ENCODE measurements at places on chromosomes 4 and X.

DNA sequence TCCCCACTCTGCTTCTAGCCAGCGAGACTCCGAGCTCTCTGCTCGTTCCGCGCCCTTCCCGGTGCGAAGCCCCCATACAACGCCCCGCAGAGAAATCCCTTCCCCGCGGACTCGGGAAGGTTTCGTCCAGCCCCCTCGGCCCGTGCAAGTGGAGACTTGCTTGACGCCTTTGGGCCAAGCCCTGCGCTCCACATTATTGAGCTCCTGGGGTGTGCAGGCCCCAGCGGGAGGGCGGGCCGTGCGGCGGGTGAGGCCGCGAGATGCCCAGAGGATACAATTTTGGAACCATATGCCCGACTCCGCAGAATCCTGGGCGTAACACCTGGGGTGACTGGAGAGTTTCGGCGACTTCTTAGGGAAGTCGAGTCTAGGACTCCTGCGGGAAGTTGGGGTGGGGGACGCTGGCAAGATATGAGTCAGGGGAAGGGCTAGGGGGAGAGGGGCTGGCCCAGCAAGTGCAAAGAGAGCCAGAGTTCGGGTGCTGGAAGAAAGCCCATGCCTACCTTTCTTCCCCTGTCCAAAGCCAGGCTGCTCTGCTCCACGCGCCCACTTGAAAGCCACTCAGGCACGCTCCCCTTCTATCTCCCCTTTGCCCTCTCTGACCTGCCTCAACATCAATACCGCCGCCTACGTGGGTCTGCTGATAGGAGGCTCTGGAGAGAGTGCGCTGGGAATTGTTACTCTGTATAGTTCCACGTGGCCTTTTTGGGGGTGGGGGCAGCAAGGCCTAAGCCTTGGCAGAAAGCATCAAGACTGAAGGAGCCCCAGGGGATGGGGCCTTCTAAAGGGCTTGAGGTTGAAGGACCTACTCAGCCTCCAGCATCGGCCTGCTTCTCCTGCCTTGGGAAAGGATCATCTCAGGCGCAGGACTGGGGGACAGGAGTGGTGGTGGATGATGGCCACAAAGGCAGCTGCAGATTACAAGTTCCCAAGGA, 1.2 kb upstream of the ELF4 start:
- DNase-seq: no peak

GRCh38 chr4:14608630-14609029, 393.7 kb upstream of the CPEB2 start:
- no peak for DNase-seq

DNA sequence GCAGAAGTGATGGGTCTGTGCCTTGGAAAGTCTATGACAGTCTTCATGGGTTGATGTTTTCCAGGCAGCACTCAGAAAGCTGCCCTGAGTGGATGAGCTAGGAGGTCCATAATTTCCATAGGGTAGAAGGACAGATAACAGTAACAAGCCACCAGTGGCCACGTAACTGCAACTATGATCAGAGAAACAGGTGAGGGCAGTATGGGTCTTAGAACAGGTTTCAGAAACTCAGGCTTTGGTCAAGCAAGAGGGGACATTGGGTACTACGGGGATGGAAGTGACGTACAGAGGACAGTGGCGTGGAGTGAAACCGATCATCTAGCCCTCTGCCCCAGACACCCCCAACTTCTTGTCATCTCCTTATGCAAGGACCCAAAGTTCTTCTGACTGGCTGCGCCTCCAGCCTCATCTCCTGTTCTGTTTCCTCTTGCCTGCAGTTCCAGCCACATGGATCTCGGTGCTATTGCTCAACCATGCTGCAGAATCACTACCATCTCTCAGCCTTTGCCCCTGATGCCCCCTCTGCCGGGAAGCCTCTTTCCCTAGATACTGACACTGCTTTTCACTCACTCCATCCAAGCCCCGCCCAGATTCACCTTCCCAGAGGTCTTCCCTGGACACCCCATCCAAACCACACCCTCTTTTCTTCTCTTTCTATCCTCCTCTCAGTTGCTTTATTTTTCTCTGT, 123.4 kb downstream of the MFAP3L start:
- DNase-seq: no peak

GRCh38 chr4:161404346-161405110, 759.3 kb downstream of the FSTL5 start:
- DNase-seq: no peak

GRCh38 chr4:183356931-183357675, 34.9 kb upstream of the CLDN24 start:
- DNase-seq: no peak

DNA sequence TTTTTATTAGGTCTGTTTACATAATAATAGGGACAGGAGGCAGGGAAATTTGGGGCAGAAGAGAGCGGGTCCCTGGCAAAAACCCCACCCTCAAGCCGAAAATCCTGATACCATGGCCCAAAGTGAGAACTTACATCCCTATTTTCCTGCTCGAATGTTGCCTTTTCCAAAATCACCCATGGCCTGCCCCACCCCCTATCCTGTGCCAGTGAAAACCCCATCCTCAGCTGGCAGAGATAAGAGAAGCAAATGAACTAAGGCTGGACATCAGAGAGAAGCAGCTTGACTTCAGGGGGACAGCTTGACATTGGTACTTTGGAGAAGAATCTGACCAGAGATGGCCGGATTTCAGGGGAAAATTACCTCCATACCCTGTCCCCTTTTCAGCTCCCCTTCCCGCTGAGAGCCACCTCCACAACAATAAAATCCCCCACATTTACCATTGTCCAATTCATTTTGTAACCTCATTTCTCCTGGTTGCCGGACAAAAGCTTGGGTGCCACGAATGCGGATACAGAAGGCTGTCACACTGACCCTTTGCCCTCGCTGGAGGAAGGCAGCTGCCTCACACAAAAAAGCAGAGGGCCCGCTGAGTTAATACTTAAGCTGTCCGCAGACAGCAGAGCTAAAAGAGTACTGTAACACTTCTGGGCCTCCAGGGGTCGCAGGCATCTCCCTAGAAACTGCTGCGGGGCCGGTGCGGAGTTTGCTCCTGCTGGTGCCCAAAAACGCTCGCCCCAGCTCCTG, 196.2 kb downstream of the SNCA start:
- DNase-seq: peak; percentile 70

DNA sequence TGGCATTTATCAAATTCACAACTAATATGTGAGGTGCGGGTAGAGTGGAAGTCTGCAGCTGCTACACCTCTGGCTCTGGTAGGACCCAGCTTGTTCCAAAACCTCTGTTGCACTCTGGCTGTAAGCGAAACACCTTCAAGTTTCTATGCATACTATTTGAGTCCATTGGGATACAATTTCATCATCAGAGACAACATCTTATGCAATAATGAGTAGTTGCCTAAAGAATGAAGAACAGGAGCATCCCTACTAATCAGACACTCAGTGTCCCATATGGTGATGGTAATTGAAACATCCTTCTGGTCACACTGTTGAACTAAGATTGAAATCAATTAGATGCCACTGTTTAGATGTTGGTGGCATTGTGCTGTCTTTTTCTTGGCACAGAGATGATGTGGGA, 178.4 kb downstream of the MGST2 start:
- no peak for DNase-seq

DNA sequence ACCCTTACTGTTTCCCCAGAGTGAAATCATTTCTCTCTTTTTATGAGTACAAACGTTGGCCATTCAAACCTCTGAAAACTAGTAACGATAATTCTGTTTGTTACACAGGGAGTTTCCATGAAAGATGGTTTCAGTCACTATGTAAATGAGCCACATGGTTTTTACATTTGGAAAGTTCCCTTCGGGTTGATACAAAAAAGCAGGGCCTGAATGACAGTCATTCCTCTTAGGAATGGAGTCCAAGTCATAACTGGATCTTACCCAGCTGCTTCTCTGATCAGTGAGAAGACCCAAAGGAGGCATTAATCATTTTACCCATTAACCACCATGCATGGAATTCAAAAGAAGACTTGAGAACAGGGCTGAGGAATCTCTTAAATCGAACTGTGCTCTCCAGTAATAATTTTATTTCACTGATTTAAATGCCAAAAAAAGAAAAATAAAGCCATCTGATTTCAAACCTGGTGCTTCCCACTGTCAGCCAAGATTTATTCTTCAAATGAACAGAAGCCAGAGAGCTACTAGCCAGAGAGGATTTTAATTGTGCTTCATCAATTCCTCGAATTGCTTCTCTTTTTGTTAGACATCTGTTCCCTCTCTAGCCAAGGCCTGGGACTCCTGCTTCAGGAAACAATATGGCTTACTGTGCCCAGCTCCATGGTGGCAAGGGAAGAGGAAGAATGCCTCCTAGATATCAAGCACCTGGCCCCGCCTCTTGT, 3.2 kb downstream of the SOWAHB start:
- no peak for DNase-seq

GRCh38 chrX:154515966-154516655, at the start of gene FAM3A:
FAM3A (minus strand) TSS chrX:154516232; CDS start chrX:154515772, 460 bp downstream.
- peak; percentile 92 for DNase-seq

- peak; percentile 7 for DNase-seq
Measured at GRCh38 chr4:113901994-113902787, 77.3 kb downstream of the ARSJ start.

DNA sequence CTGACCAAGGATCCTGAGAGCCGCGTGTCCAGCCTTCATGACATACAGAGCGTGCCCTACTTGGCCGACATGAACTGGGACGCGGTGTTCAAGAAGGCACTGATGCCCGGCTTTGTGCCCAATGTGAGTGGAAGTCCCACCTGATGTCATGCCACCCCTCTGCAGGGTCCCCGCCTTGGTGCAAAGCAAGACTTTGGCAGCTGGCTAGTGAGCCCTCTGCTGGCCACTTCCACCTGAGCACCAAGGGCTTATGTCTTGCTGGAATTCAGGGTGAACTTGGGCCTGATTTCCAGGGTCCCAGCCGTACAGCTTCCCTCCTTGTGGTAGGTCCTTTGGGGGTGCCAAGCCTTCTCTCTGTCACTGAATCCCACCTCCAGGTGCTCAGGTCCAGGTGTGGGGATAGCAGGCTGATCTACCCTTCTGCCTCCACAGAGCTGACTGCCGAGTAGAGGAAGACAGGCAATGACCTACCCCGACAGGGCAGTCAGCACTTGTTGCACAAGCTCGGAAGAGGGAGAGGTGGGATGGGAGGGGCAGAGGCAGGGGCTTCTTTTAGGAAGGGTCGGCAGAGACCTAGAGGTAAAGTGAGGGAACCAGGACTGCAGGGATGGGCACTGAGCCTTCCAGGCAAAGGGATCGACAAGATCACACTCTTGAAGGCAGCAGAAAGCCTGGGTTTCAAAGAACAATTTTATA, 248.1 kb downstream of the EVC2 start:
- peak; percentile 53 for DNase-seq

- DNase-seq: no peak
Measured at GRCh38 chrX:131762802-131763234, 218.9 kb downstream of the OR13H1 start.

- peak; percentile 73 for DNase-seq
Measured at GRCh38 chr4:176277162-176277904, 8.3 kb upstream of the ASB5 start.

DNA sequence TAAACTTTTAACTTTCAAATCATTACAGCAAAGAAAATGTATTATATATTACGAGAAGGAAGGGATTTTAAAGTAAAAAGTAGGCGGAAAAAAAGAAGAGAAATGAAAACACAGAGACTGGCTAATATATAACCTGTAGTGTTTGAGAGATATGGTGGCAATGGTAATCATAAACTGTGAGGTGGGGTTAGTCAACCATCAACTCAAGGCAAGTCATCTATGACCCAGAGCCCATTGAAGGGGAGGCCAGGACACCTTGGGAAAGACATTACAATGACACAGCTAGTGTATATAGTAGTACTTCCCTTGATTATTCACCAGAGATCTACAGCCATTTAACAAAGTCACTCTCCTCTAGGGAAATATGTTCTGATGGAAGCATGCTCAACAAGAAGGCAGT, 423.9 kb upstream of the PITX2 start:
- no peak for DNase-seq

DNA sequence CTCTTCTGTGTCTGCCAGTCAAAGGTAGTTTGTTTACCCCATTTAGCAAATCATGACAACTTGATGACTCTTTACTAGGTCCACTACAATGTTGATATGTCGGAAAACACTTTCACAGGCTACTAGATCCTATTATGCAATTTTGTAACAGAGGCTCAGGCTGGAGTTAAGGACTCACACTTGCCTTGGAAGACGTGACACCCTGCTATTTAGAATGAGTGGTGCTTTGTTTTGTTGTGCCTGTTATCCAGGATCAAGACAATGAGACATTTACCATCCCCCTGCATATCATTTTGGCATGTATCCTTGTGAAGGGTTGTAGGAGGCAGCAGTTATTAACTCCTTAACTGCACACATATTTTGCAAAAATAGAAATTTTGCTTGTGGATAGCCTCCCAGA, 263.7 kb downstream of the IL1RAPL1 start:
- no peak for DNase-seq

GRCh38 chrX:37726346-37726745, 40.8 kb downstream of the XK start:
- no peak for DNase-seq

- no peak for DNase-seq
Measured at GRCh38 chrX:110241816-110242215, 76.1 kb downstream of the AMMECR1 start.

DNA sequence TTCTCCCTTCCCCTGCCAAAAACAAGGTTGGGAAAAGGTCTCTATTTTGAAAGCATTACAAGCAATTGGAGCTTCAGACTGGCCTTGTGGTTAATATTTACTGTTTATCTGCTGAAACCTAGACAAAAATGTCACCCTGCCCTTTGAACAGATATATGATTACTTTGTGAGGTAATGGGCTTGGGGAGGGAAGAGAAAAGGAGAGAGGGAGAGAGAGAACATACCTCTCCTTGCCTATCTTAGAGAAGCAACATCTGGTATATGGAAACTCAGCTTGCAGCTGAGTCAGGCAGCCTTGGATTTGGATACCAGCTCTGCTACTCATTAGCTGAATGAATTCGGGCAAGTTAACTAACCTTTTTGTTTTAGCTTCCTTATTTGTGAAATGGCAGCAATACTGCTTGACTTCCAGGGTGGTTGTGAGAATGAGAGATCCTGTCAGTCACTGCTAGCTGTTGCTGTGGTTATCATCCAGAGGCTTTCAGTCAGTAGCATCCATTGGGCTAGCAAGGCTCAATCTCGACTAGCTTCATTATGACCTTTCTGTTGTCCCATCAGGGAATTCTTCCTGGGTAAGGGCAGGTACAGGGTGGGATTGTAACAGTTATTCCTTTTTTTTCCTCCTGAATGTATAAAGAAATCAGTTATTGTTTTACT, 41.1 kb downstream of the ZFX start:
- peak; percentile 17 for DNase-seq

DNA sequence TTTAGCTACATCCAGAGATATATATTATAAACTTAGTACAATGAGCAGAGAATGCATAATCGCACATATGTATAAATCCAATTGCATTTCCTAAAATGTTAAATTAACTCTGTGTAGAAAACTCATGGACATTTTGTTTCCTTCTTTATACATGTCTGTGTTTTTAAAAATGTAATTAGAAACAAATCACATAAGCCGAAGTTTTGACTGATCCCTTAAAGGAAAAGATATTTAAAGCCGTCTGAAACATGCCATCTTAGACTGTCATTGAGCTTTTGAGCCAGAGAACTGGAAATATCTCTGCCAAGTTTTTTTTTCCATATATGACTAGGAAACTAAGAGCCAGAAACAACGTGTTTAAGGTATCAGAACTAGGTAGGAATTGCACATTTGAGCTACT, 107.0 kb downstream of the ARAP2 start:
- DNase-seq: no peak

Measured in hematopoietic multipotent progenitor cell treated with erythropoietin and hydrocortisone succinate and interleukin-3 and kit ligand, for 4 days (in vitro differentiated cells).